ENCODE measurements at places on chromosomes 7 and 10.

- no peak for DNase-seq
Measured at GRCh38 chr10:103542764-103543616, 49.5 kb downstream of the NEURL1 start.

- DNase-seq = no peak
Measured at GRCh38 chr7:144452064-144452463, 48.6 kb upstream of the NOBOX start.

GRCh38 chr7:93092757-93093370 is 24.9 kb downstream of the SAMD9 start:
- DNase-seq = no peak

DNA sequence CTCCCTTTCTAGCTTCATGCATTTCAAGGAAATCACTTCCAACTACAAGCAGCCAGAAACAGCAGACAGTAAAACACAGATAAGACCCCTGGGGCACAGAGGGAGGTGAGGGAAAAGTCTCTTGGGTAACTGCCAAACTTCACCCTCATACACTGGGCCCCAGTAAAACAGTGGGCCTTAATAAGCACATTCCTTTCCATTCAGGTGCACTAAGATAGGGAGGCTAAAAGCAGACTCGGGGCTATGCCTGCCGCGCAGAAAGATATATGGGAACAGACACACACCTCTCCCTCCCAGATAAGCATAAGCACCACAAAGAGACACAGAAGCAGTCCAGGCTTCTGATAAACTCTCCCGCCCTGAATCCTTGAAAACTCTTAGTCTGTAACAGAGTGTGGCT is 117.0 kb downstream of the TYW1B start:
- DNase-seq = no peak

GRCh38 chr10:132899054-132899750 is 43.2 kb downstream of the CFAP46 start:
- no peak for DNase-seq

- DNase-seq = no peak
Measured at GRCh38 chr7:119545118-119545517, 727.9 kb upstream of the KCND2 start.

DNA sequence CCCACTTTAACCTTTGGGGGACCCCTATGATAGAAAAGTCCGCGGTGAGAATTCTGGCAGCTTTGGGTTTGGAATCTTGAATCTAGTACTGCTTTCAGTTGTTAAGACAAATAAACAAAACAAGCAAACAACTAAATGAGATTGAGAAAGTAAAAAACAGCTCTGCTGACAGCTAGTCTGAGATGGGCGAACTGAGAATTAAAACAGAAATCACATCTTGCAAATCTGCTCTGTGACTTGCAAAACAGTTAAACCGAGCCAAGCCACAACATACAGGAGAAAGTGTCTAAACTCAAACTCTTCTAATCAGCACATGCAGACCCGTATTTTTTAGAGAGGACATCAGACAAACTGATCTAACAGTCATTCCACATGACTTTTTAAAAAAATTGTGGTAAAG is 110.4 kb downstream of the SH2D4B start:
- DNase-seq = no peak

GRCh38 chr7:105590793-105591192 is 9.5 kb upstream of the EFCAB10 start:
- no peak for DNase-seq

- no peak for DNase-seq
Measured at GRCh38 chr7:125423458-125424155, 494.0 kb upstream of the POT1 start.

GRCh38 chr10:114943000-114943399 is 5.0 kb downstream of the TRUB1 start:
- no peak for DNase-seq

GRCh38 chr7:146129296-146129695 is 12.7 kb downstream of the CNTNAP2 start:
- no peak for DNase-seq

GRCh38 chr7:50610521-50611277 is 45.5 kb upstream of the DDC start:
- peak; percentile 16 for DNase-seq

DNA sequence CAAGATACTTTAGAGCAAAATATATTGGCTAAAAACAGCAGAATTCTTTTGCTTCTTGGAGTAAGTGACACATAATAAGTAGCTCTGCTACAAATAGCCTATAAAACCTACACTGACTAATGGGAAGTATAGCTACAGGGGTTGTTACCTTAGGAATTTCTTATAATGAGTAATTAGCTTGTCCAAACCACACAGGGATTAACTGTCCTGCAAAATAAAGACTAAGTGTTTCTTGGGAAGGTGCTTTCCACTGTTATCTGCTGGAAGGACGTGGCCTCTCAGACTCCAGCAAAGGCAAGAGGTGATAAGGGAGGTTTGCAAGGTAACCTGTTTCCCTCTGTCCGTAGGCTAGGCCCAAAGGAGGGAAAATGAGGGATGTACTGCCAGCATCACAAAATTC is 302.4 kb downstream of the DOCK4 start:
- no peak for DNase-seq

- no peak for DNase-seq
Measured at GRCh38 chr7:144957998-144958397, 122.1 kb upstream of the TPK1 start.

DNA sequence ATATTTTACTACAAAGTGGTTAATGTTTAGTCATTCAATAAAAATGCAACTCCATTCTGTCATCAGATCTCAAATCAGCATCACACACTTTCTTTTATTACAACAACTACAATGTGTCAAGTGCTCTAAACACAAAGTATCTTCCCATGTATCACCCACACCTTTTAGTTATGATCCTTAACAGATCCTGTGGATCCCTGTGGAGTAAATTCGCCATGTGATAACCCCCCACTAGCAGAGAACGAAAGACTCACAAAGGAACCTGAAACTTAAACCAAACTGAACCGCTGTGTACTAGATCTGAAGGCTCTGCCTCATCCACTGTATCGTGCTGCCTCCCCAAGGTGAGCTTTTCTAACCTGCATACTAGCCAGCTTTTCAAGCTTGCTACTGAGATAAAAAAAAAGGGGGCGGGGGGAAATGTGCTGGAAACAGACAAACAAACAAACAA is 1.7 kb downstream of the DPY19L1 start:
- DNase-seq = peak; percentile 4

- DNase-seq = no peak
Measured at GRCh38 chr7:31020161-31020560, 31.9 kb upstream of the ADCYAP1R1 start.

DNA sequence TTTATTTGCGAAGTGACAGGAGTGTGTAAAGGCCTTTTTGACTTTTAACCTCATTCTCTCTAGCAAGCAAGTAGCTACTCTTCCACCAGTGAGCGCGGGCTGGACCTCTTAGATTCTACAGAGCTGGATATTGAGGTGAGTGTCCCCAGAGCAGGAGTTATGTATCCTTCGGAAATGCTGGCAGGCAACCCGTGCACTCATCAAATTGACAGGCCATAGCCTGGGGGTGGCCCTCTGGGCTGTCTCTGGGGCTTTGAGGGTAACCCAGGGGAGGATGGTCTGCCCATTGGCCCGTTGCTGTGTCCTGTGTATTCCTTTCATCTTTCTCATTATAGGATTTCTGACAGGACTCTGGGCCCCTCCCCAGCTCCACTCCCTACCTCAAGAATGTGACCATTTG is 6.1 kb upstream of the PVRIG start:
- DNase-seq = no peak

GRCh38 chr7:157441023-157441399 is 104.2 kb downstream of the DNAJB6 start:
- no peak for DNase-seq

GRCh38 chr7:139542308-139543151 is 19.0 kb downstream of the CLEC2L start:
- DNase-seq = no peak

GRCh38 chr10:22320591-22321155 is at the start of gene BMI1:
Gene BMI1, plus strand, starts transcription at chr10:22321099. Its CDS starts 5,351 bp downstream, at chr10:22326450.
- peak; percentile 55 for DNase-seq

DNA sequence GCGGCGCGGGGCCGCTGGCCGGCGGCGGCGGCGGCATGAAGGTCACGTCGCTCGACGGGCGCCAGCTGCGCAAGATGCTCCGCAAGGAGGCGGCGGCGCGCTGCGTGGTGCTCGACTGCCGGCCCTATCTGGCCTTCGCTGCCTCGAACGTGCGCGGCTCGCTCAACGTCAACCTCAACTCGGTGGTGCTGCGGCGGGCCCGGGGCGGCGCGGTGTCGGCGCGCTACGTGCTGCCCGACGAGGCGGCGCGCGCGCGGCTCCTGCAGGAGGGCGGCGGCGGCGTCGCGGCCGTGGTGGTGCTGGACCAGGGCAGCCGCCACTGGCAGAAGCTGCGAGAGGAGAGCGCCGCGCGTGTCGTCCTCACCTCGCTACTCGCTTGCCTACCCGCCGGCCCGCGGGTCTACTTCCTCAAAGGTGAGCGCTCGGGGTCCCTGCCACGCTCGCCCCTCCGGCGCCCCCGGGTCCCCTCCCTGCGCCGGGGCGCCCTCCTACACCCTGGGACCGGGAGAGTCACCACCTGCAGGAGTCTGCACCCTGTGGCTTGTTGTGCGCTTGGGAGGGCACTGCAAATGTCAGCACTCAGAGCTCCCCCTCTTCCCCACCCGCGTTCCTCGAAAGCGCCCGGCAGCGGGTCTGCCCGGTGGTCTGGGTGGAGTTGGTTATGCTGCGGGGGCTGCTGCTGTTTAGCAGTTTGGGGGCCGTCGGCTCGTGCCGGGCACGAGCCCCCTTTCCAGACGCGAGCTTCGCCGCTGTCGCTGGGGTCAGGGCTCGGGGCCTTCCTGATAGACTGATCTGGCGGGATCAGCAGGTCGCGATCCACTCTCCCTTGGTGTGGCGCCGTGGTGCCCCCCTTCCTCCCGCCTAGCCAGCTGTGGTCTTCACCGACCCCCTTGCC is 627 bp downstream of the DUSP5 start:
- no peak for DNase-seq

GRCh38 chr7:21059069-21059468 is 272.4 kb upstream of the SP8 start:
- no peak for DNase-seq

- DNase-seq = no peak
Measured at GRCh38 chr10:98038288-98038687, 7.9 kb upstream of the CRTAC1 start.

DNA sequence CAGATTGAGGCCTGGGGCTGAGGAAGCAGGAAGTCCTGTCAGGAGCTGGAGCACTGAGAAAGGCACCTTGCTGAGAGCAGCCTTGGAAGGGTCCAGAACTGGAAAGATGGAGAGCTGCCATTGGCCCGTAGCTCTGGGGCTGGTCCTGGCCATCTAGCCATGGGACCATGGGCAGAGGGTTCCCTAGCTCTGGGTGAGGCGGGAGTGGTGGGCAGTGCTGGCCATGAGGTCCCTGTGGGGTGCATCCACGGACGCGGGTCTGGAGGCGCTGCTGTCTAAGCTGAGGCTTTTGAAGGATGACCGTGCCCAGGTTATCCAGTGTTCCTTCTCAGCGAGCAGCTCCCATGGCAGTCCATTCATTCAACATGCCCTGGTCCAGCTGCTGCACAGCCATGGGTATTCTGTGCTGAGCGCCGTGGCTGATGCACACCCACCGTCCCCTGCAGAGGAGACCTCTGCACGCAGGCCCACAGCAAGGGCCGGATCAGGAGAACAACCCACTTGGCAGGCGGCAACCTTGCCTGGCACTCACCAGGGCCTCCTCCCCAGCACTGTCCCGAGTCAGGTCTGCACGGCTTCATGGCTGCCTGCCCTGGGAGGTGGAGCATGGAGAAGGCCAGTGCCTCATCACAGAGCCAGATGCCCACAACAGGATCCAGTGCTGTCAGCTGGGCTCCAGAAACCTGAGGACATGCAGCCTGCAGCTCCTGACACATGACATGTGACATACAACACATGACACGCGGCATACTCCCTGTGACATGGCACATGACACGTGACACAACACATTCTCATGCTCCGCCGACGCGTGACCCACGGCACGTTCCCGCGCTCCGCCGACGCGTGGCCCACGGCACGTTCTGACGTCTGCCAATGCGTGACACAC is 121.9 kb downstream of the INPP5A start:
- no peak for DNase-seq

GRCh38 chr7:5232874-5233273 is 42.8 kb downstream of the WIPI2 start:
- no peak for DNase-seq

DNA sequence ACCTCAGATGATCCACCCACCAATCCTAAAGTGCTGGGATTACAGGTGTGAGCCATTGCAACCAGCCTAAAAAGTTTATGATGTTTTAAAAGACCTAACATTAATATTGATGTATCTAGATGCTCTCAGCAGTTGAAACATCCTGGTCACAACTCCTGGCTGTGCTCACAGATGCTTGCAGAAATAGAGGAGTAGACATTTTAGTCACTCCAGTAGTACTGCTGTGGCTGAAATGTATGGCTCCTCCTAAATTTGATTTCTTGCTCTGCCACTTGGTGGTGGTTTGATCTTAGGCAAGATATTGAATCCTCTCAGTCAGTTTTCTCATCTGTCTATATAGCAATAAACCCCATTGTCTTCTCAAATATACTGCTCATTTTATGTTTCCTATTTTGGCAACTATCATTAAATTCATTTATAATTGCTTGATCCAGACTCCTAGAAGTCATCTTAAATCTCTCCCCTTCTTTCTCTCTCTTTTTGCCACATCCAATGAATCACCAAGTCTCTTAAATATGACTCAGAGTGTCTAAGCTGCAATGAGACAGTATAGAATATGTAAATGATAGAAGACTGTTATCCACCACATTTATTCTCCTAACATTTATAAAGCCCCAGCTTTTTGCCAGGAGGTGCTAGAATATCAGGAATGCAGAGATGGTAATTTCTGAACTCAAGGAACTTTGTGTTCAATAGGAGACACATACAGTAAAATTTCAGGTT is 78.1 kb upstream of the NRBF2 start:
- DNase-seq = no peak

DNA sequence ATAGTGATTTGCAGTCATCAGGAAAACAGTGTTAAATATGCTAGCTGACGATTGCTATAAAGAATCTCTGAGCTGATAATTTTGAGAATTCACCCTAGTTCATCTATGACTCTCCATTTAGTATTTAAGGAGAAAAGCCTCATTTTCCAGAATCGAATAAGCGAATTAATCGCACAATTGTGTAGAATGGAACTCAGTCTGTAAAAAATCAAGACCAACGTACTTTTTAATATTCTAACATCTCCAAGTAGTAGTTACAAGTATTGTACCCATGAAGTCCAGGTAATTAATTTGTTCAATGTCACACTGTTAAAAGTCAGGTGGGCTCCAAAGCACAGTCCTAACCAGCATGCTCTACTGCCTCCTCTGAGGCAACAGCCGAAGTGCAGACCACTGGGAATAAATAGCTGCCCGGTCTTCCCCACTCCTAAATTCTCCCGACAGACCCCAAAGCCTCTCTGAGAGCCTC is 380 bp upstream of the AGBL3 start:
- no peak for DNase-seq

GRCh38 chr7:134449680-134450079 is 9.2 kb downstream of the AKR1B1 start:
- no peak for DNase-seq

GRCh38 chr10:17429490-17429889 is 24.9 kb downstream of the ST8SIA6 start:
- DNase-seq = no peak

DNA sequence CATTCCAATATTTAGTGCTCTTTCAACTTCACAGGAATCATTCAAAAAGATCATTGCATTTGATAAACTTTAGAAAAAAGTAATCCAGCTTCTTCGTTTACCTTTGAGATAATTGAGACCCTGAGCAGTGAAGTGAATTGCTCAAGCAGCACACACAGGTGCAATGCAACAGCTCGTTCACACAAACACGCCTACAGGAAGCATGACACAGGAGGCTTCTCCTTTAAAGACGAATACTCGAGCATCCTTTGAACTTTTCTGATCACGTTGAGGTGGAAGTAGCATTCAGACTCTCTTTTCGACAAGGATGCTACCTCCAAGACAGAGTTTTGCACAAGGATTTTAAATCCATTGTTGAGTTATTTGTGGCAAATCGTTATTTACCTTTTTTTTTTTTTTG is 18.0 kb upstream of the RSU1 start:
- DNase-seq = no peak

Data from stimulated activated CD8-positive, alpha-beta memory T cell treated with anti-CD3 and anti-CD28 coated beads, Interleukin-2, amount 100 ng/mL, for 1 hour (primary cell).